Effector CD4-positive, alpha-beta T cell (primary cell): ENCODE measurements at places on chromosomes 7 and 10.
A peak's percentile ranks its signal among the peaks of the same experiment; 100 is the strongest.

DNA sequence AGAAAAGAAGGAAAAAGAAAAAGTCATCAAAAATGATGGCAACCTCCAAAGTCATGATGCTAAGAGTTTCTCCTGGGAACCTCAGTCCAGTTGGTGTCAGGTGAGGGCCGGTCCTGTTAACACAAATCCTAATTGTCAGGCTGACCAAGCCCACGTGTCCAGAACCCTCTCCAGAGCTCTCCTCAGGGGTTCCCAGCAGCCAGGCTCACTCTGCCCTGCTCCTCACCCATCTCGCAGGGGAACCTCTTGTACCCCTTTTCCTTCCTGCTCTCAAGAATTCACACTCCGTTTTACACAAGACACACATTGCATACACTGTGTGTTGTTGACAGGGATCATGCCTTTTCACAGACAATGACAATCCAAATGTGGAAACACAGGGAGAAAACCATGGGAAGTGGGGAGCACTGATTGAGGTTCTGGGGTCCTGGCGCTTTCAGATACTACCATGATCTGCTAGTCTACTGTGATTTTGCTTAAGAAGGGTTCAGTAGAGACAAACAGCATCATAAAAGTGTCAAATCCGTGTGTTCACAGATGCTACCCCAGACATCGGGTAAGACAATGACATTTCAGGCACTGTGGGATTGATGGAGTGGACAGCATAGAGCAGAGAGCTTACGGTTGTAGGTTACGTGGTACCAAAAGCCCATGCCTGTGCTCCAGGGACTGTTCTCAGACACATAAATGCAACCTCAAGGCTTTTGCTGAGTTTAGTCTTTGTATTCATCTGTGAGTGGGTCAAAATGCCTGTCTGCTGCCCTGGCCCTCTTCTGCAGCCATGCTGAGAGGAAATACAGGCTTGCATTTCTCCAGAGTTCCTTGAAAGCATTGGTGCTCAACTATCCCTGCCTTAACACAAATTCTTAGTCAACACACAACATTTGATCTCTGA is 16.0 kb downstream of the IL2RA start:
- DNase-seq: no peak

DNA sequence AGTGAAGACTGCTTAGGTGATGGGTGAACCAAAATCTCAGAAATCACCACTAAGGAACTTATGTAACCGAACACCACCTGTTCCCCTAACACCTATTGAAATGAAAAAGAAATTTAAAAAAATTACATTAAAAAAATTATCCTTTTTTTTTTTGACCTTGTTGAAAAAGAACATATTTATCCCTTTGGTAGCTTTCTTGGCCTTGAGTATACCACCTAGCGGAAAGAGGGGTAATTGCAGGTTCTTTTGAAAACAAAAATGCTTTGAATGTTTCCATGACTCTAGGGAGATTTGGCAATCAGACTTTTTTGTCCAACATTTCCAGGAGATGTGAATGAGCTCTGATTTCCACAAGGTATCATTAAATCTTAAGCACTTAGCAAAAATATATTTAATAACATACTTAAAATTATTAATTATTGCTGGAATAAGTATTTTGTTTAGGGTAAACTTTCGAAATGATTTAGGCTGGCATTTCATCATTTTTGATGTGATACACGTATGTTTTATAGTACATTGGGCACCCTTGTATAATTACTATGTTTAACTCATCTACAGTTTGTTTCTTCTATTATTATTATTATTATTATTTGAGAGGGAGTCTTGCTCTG is 47.0 kb upstream of the ELMO1 start:
- DNase-seq: no peak

GRCh38 chr7:47435889-47436312 is 146.0 kb downstream of the TNS3 start:
- no peak for DNase-seq

DNA sequence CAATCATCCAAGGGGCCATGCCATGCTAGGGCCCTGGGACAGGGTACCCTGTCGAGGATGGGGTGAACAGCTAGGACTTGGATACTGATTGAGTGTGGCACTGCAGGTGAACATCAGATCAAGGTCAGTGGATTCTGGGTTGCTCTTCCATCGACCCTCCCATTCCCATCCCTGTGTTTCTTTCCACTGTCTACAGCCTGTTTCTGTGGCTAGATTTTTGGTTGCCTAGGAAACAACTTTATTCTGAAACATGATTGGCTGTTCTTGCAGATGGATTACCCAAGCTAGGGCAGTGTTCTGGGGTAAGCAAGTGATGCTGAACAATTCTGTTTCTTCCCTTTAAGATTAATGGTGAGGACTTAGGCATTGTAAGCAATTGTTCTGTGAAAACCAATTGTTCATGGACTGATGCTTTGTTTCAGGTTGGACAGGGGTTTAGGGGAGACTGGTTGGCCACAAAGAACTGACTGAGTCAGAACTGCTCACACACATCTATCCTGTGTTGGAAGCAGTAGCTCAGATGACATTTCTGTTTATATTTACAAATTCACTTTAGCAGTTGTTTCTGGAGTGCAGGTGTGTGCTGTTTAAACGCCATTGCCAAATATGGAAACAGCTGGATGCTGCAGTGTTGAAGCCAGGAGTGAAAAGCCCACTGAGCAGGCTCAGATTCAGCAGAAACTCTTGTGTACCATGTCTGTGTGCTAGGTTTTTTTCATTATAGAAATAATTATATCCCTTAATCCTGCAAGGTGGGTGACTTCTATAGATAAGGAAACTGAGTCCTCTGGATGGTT is 102.3 kb upstream of the BTBD16 start:
- no peak for DNase-seq

DNA sequence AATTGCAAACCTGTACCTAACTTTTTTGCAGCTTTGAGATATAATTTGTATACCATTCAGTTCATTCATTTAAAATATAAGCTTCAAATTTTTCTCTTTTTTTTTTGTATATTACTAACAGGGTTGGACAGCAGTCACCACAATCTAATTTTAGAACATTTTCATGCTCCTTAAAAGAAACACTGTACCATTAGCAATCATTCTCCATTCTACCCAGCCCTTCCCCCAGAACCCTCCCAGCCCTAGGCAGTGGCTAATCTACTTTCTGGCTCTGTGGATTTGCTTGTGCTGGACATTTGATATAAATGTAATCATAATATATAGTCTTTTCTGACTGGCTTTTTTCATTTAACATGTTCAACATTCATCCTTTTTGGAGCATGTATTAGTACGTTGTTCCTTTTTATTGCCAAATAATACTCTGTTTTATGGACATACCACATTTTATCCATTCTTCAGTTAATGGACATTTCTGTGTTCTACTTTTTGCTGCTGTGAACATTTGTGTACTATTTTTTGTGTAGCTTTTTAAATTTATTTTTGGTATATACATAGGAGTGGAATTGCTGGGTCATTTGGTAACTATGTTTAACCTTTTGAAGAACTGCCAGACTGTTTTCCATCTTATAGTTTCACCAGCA is 40.9 kb upstream of the ST7 start:
- DNase-seq: no peak

DNA sequence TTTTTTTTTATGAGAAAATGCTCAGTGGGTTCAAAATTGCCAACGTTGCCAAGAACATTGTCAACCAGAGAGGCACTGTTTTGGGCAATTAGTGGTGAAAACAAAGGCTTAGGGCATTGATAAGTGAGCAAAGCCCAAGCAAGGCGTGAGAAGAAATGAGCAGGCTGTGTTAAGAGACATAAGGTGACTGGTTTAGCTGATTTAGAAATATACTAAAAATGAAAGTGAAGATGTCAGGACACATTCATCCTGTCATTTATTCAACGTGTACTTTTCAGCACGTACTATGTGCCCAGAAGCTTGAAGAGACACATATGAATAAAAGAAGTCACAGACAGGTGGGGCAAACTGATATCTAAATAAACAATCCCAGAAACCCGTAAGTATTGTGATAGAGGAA is 31.8 kb downstream of the AOAH start:
- DNase-seq: no peak

DNA sequence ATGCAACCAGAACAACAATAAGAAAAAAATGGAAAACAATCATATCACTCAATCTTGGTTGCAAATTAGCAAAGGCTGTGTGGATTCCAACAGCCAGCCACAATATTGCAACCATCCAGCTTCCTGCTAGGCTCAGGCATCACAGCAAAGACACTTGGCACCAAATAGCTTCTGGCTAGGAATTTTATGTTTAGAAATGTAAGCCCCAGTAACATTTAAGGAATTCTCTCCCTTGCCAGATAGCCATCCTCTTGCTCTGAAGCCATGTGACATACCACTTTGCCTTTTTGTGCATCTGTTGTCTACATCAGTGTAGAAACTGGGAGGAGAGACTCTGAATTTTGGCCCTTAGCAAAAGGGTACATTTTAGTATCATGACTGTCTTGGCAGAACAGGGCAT is 22.2 kb downstream of the MKX start:
- DNase-seq: no peak

DNA sequence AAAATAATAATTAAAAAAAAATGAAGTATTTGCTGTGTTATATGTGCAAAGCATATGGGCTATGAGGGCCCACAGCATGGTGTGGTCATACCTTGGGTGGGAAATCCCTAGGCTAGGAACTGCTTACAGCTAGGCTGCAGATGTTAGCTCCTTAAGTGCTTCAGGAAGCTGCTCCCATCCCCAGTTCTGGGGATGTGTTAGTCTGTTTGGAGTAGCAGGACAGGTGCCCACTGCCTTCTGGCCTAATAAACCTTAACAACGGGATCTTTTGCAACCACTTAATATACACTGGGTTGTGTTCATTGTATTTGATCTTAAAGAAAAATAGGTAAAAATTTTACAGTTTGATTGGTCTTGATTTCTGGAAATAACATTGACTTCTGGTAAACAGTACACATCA is 46.3 kb downstream of the HK1 start:
- no peak for DNase-seq

DNA sequence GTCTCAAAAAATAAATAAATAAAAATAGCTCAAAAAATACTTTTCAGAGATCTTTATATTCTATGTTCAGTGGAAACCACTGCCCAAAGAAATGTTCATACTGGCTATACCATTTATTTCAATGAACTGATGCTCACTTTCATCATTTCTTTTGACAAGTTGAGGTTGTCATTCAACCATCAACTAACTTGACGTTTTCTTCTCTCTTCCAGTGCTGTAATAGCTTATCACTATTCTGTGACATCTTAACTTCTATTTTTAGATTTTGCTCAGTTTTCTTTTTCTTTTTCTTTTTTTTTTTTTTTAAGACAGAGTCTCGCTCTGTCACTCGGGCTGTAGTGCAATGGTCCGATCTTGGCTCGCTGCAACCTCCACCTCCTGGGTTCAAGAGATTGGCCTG is 8.7 kb upstream of the CTAGE4 start:
- DNase-seq: no peak

GRCh38 chr7:142053988-142054387 is 57.5 kb upstream of the MGAM2 start:
- no peak for DNase-seq

GRCh38 chr7:102236592-102237287 is 49.9 kb upstream of the SH2B2 start:
- peak; percentile 21 for DNase-seq

- no peak for DNase-seq
These were observed 638 bp downstream of the EGR2 start for GRCh38 chr10:62815381-62816075.

DNA sequence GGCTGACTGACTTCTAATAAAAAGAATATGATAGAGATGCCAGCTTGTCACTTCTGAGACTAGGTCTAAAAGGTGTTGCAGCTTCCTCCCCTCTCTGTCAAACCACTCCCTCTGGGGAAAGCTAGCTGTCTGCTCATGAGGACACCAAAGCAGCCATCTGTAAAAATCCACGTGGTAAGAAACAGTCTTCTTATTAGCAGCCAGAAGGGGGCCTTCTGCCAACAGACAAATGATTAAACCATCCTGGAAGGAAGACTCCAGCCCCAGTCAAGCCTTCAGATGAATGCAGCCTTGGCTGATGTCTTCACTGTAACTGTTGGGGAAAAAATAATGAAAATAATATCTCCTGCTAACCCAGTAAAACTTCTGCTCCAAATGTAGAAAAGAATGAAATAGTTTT is 41.9 kb upstream of the DAGLB start:
- DNase-seq: no peak

- DNase-seq: no peak
These were observed 28.3 kb downstream of the TAF3 start for GRCh38 chr10:7846591-7846990.

DNA sequence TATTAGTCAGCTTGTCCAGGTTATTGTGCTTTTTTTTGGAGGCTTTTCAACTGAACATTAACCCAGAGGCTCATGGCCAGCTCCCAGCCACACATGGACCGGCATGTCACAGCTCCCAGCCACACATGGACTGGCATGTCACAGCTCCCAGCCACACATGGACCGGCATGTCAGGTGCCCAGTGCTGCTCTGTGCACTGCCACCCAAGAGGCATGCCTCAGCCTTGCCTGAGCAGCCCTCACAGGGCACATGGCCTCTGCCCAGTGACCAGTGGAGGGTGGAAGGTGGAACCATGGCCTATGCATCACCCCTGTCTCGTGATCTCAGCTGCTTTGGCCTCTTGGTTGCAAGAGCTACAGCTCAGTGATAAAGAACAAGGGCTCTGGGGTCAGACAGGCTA is 119.8 kb downstream of the OAT start:
- DNase-seq: no peak

DNA sequence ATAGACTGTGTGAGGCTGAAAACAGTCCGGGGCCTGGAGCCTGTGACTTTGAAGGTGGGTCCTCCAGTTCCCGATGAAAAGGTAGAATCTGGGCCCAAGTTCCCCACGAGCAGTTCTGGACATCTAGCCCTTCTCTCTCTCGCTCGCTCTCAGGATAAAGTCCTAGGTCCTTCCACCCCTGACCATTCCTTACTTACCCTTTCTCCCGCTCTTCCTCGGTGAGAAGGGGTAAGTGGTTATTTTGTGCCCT is 713 bp downstream of the IMMP2L start:
- no peak for DNase-seq

DNA sequence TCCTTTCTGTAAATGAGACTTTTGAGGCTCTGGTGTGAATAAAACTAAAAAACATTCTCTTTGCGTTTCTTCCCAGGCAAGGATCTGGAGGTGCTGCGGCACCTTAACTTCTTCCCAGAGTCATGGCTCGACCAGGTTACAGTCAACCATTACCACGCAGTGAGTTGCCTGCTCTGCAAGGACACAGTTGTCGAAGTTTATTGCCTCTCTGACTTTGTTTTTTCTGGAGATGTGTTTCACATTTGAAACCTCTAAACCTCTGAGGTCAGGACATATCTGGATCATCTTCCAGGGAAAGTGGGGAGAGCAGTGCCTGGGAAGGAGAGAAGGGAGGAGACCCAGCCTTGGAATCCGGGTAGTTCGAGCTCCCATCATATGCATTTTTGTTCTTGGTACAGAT is 43.4 kb upstream of the PLEKHA1 start:
- DNase-seq: no peak

DNA sequence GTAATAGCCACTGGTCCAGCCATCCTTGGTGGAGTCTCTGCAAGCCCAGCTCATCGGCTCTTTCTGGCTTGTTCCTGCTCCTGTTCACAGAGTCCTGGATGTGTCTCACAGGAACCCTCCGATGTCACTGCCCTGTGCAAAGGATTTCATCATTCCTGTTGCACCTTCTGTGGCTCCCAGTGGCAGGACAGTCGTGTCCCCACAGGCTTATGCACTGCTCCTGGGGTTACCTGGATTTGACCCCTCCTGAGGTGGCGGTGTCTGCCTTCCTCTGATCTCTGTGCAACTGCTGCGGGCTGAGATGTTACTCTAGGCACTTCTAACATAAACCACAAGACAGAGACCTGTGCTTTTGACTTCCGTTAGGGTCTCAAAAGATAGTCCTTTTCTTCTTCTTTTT is 30.6 kb downstream of the APBB1IP start:
- DNase-seq: peak; percentile 44
